IPS DF 6.9 (cell line): ENCODE measurements at places on chromosomes 16 and 17.
A peak's percentile ranks its signal among the peaks of the same experiment; 100 is the strongest.

GRCh38 chr17:28532050-28532960 is 20.1 kb downstream of the UNC119 start:
- DNase-seq = no peak
- H3K27me3 ChIP-seq = no peaks in the 10 kb centered on the region
- H3K4me1 ChIP-seq = no peaks in the 10 kb centered on the region

DNA sequence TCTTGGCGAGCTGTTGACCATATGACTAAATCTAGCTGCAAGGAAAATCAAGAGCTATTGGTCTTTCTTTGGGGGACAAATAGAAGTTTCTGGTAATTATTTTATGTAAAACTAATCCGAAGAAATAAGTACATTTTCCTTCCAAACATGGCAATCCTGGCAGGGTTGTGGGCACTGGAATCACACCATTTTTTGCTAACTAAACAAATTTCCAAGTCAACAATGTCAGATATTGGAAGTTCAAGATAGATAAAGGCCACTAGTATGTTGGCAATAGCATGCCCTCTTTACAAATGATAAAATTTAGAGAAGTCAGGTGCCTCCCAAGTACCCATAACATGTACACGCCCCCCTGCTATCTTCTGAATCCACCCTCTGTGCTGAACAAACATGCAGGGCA is 330.4 kb downstream of the CDH13 start:
- no peak for DNase-seq
- no peaks in the 10 kb centered on the region for H3K36me3 ChIP-seq
- H3K4me1 ChIP-seq = no peaks in the 10 kb centered on the region
- no peak overlapping the region for H3K27ac ChIP-seq

DNA sequence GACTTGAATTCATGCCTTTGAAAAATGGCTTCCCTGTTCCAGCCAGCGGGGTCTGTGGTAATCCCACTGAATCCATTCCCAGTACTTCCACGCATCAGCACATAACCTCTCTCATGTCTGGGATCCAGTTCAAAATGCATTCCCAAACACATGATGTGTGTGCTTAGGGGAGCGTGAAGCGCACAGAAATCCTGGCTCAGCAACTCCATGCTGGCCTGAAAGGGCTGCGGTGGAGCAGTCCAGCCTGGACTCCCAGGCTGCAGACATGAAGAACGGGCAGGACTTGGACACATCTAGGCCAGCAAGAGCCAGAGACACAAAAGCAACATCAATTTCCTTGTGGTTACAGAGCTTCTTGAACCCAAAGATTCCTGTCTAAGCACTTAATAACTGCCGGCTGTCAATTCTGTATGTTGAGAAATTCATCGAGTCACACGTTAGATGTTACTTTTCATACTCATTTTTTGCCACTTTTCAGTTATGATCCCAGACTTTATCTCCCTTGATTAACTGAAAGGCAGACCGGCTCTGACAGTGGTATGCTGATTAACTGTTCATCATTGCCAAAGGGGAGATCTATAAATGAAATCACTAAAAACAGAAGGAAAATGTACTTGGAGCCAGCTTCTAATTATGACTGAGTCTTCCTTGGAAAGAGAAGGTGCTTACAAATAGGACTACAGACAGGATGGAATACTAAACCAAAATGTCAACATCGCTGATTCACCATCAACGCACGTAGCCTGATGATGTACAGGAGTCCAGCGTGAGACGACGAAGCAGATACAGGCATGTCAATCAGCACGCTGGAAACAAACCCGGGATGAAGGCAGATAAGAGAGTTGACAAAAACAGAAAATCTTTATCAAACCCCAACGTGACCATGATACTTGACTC is 23.0 kb downstream of the NSMCE1 start:
- no peak overlapping the region for H3K27ac ChIP-seq
- H3K36me3 ChIP-seq = no peaks in the 10 kb centered on the region
- no peaks in the 10 kb centered on the region; the same call in none of the 2 replicates for H3K4me1 ChIP-seq
- no peak overlapping the region for H3K4me3 ChIP-seq
- no peak for DNase-seq

- no peaks in the 10 kb centered on the region for H3K36me3 ChIP-seq
- no peaks in the 10 kb centered on the region for H3K27me3 ChIP-seq
- no peak overlapping the region for H3K27ac ChIP-seq
- H3K4me1 ChIP-seq = peaks cover 3% of the 10 kb centered on the region
- no peak overlapping the region for H3K4me3 ChIP-seq
These were observed 78.6 kb downstream of the SDR42E1 start for GRCh38 chr16:81932668-81933067.

GRCh38 chr16:4515611-4516233 is 22.9 kb downstream of the CDIP1 start:
- peaks cover 12% of the 10 kb centered on the region for H3K36me3 ChIP-seq
- no peak for DNase-seq
- H3K4me1 ChIP-seq = peaks cover 3% of the 10 kb centered on the region; the same call in 1 of the 2 replicates
- H3K27ac ChIP-seq = no peak overlapping the region
- no peaks in the 10 kb centered on the region for H3K27me3 ChIP-seq

DNA sequence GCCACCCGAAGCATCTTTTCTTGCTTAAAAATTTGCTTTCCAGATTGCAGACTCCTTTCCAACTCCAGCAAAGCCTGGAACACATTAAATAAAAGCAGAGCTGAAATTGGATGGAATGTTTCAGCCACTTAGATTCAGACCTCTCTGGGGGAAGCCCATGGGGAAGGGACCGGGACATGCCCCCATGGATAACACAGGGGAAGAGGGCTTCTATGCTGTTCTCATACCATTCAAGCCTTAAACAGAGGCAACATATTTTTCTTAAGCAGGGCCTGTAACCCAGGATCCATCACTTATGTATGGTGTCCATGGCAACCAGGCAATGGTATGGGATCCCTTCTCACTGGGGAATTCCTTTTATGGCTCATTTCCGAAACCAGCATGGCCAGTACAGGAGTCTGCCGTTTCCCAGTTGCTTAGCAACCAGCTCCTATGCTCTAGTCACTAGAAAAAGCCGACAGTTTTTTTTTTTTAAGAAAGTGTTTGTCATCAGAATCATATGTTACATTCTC is 62.0 kb upstream of the MARCHF10 start:
- H3K4me3 ChIP-seq = no peak overlapping the region
- peak; percentile 87 for DNase-seq
- no peaks in the 10 kb centered on the region for H3K36me3 ChIP-seq
- no peaks in the 10 kb centered on the region for H3K27me3 ChIP-seq
- no peak overlapping the region for H3K27ac ChIP-seq

- peaks cover 2% of the 10 kb centered on the region for H3K36me3 ChIP-seq
- H3K4me3 ChIP-seq = no peak overlapping the region
- no peak overlapping the region for H3K27ac ChIP-seq
- no peaks in the 10 kb centered on the region for H3K27me3 ChIP-seq
- 0 out of 2 replicates have a peak, but pooled peaks cover 2% of the 10 kb centered on the region for H3K4me1 ChIP-seq
- DNase-seq = no peak
These were observed 21.7 kb upstream of the USP36 start for GRCh38 chr17:78862073-78863023.

- no peak for DNase-seq
- H3K27me3 ChIP-seq = no peaks in the 10 kb centered on the region
- no peak overlapping the region for H3K4me3 ChIP-seq
- peaks cover 5% of the 10 kb centered on the region for H3K4me1 ChIP-seq
These were observed 65.7 kb downstream of the CENPV start for GRCh38 chr17:16287563-16288027.

DNA sequence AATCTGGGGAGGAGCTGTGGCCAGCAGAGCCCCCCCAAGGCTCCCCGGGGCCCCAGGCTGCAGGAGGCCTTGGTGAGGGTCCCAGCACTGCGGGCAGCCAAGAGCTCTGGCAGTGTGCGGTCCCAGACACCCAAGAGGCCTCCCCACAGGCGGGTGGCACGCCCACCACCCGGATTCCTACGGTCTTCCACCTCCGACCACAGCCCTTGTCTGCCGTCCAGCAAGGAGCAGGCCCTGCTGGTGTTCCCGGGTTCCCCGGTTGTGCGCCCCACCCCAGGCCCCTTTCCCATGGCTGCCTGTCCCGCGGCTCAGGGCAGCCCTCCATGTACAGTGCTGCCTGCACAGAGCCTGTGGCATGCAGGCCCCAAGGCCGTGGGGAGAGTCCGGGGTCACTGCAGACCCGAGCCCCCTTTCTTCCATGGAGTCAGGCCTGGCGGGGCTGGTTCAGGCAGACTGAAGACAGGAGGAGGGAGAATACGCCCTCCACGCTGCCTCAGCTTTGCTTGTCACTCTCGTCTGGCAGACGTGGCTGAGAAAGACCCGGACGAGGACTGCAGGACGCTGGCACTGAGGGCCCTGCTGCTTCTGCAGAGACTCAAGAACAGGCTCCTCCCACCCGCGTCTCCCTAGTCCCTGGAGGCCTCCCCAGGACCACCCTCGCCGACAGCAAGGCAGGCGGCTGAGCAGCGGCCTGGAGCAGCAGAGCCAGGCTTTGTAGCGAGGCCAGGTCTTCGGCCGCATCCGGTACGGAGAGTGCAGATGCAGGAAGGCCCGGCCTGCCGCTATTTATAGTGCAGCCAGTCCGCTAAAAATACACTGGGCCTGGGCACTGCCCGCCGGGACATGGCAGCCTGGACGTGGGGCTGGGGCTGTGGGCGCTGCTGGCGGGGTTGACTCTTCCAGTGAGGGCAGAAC is 16.4 kb downstream of the TELO2 start:
- H3K27me3 ChIP-seq = no peaks in the 10 kb centered on the region
- no peak for DNase-seq
- H3K4me1 ChIP-seq = no peaks in the 10 kb centered on the region
- peaks cover 30% of the 10 kb centered on the region; the same call in 1 of the 2 replicates for H3K36me3 ChIP-seq

- H3K4me1 ChIP-seq = peaks cover 6% of the 10 kb centered on the region
- no peak for DNase-seq
- H3K27me3 ChIP-seq = no peaks in the 10 kb centered on the region
- no peak overlapping the region for H3K4me3 ChIP-seq
These were observed 72.0 kb downstream of the ANKRD11 start for GRCh38 chr16:89418352-89418751.

GRCh38 chr17:48391444-48391843 is 38.6 kb downstream of the SKAP1 start:
- no peak overlapping the region for H3K4me3 ChIP-seq
- H3K4me1 ChIP-seq = no peaks in the 10 kb centered on the region
- H3K27ac ChIP-seq = no peak overlapping the region
- H3K27me3 ChIP-seq = no peaks in the 10 kb centered on the region

DNA sequence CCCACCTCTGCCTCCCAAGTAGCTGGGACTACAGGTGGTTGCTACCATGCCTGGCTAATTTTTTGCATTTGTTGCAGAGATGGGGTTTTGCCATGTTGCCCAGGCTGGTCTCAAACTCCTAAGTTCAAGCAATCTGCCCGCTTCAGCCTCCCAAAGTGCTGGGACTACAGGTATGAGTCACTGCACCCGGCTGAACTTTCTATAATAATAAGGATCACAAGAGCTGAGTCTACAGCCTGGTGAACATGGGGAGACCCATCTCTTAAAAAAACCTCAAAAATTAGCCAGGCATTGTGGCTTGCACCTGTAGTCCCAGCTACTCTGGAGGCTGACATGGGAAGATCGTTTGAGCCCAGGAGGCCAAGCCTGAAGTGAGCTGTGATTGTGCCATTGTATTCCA is 53.5 kb downstream of the WDR59 start:
- H3K4me3 ChIP-seq = no peak overlapping the region
- no peaks in the 10 kb centered on the region for H3K36me3 ChIP-seq
- H3K27me3 ChIP-seq = no peaks in the 10 kb centered on the region
- H3K27ac ChIP-seq = no peak overlapping the region
- H3K4me1 ChIP-seq = no peaks in the 10 kb centered on the region

DNA sequence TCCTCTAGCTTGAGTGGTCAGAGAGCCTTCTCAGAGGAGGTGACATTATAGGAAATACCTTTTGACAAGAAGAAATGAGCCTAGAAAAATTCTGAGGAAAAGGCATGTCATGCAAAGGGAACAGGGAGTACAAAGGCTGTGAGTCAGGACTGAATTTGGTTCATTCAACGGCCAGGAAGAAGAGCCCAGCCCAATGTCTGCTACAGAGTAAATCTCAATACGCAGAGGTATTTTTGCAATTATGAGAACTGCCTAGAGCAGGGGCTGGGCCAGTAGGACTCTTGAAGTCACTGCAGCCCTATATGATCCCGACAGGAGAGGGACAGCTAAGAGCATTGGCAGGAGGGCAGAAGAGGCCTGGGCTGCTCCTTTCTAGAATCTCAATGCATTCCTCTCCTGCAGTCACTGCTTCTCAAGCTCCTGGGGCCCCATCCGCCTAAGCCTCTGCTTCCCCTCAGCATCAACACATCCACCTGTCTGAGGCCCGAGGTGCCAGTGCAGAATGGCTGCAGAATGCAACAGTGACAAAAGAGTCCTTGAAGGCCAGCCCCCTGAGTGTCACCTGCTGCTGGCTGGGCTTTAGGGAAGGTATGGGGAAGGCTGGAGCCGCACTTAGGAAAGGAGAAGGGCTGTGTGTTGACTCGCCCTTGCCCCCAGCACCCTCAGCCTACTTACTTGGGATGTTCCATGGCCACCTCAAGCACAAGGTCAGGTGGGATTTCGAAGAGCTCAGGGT is 20.1 kb downstream of the NOS2 start:
- H3K27ac ChIP-seq = no peak overlapping the region
- peaks cover 4% of the 10 kb centered on the region for H3K4me1 ChIP-seq
- H3K36me3 ChIP-seq = no peaks in the 10 kb centered on the region
- no peak overlapping the region for H3K4me3 ChIP-seq
- no peak for DNase-seq

DNA sequence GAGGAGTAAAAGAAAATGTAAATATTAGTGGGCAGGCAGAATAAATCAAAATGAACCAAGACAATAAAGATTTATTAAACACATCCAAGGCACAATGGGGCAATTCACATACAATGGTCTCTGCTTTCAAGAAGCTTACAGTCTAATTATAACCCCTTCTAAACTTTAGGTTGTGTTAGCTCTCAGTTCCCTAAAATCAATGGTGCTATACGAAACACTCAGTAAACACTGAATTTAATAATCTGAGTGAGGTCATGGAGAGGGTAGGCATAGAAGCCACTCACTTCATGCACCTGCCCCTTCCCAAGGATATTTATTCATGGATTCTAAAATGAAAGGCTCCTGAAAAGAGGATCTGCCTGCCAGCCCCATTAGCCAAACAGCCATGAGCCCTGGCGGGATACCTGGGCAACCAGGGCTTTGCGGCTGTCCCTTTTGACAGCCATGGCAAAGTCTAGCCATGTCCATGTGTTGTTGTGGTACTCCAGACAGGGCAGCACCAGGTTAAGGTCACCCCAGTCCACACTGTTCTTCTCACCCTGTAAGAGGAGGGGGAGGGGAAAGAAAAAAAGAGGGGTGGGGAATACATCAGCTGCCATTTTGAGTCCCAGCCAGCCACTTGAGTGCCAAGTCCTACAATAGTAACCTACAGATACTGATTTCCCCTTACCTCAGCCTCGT is 1.4 kb upstream of the RSKR start:
- H3K36me3 ChIP-seq = peaks cover 44% of the 10 kb centered on the region
- DNase-seq = no peak
- H3K4me1 ChIP-seq = no peaks in the 10 kb centered on the region
- no peak overlapping the region for H3K27ac ChIP-seq

GRCh38 chr17:4479982-4480751 is 18.5 kb upstream of the SPNS2 start:
- H3K27me3 ChIP-seq = no peaks in the 10 kb centered on the region
- no peaks in the 10 kb centered on the region for H3K36me3 ChIP-seq
- H3K4me1 ChIP-seq = peaks cover 2% of the 10 kb centered on the region; the same call in 1 of the 2 replicates
- H3K27ac ChIP-seq = no peak overlapping the region
- no peak for DNase-seq

GRCh38 chr17:45861165-45861564 is 16.5 kb downstream of the SPPL2C start:
- H3K36me3 ChIP-seq = no peaks in the 10 kb centered on the region
- H3K27ac ChIP-seq = no peak overlapping the region
- no peaks in the 10 kb centered on the region for H3K27me3 ChIP-seq
- no peak overlapping the region for H3K4me3 ChIP-seq
- no peak for DNase-seq
